Psoas muscle (tissue), 8 donors: ENCODE measurements at places on chromosomes 16 and 17. TPM values are rescaled to one million over a fixed set of nuclear protein-coding genes. Genes with fewer than 3 reads are reported as not detected.
A peak's percentile ranks its signal among the peaks of the same experiment; 100 is the strongest.

COX6A2 gene
- total RNA-seq, result 1,221 TPM

DNA sequence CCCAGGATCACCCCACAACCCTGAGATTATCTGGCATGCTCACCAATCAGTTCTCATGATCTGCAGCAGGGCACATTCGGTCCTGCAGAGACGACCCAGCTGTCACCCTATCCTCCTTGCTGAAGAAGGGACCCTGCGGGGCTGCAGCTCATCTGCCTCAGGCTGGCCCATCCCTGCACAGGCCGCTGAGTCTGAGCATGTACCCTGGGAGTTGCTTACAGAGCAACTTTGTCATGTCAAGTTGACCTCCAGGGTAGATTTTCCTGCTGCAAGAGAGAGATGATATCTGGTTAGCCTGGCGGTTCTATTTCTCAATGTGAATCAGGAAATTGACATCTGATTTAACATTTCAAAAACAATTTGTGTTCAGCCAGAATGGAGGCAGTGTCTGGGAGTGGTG is 36.0 kb upstream of the ADCY9 start:
- no peak for DNase-seq

DNA sequence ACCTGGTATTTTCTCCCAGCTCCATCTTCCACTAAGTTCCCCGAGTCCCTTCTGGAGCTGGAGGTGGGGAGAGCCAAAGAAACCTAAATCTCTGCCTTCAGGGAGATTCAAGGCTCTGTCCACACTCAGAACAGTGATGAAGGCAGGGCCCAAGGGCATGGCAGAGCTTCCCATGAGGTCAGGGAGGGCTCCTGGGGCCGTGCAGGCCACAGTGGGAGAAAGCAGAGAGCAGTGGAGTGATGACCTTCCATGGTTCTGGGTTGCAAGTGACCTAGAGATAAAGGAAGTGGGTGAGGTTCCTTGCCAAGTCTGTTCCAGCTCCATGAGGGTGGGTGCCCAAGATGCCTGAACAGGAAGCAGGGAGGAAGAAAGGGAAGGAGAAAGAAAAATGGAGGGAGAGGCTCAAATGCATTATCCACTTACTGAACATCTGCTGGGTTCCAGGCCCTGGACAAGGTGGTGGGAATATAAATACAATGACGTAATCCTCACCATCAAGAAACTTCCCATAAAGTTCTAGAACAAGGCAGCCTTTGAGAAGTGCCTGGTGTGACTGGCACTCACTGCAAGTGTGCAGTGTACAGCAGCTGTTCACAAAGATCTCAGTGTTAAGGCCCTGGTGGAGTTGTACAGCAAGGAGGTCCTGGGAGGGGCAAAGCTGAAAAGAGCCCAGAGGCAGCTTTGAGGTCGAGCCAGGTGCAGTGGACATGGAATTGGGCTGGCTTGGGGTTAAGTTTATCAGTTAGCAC is 13.3 kb downstream of the TBKBP1 start:
- no peak for DNase-seq

DNA sequence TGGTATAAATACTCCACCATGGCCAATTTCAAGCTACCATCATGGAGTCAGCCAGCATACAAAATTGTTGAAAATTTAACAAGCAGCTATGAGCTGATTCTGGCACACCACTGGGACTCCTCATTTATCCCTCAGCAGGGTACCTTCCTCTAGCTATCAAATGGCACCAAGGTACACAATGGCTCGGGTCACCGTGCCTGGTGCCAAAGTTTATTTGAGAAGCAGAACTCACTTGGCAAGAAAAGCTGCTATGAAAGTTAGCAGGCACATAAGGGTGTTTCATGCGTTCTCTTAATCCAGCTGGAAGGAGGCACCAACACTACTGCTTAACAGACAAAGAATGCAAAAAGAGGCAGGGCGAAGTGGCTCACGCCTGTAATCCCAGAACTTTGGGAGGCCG is 51.6 kb downstream of the IKZF3 start:
- no peak for DNase-seq

DNA sequence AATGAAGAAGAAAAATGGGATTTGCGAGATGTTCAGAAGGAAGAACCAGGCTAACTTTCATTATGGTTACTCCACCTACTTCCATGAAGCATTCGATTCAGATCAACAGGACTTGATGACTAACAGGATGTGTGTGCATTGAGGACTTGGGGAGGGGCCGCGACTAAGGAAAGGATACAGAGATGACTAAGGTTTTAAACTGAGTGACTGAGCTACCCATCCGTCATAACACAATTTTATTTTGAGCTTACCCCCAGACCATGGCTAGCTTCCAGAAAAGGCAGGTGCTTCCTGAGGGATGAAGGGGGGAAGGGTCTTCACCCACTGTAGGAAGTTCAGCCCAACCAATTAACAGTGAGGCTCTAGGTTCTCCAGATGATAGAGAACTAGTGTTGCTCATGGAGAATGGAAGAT is 2.5 kb upstream of the CDYL2 start:
- DNase-seq, result no peak

KRTAP9-4 gene
- not detected for total RNA-seq

TMEM100 gene
- total RNA-seq, result 8.2 TPM

- DNase-seq, result no peak
Measured at GRCh38 chr17:50440172-50440837, 14.3 kb downstream of the ACSF2 start.

DLX4 gene
- total RNA-seq, result not detected

KRT32 gene
- total RNA-seq, result 0.15 TPM

GRCh38 chr16:81652798-81653505 is 126.1 kb upstream of the PLCG2 start:
- DNase-seq, result no peak

CDR2L gene
- total RNA-seq, result 3.4 TPM

GRCh38 chr16:68367030-68367429 is 56.2 kb downstream of the PRMT7 start:
- DNase-seq, result no peak

GRCh38 chr17:63634163-63634562 is 11.9 kb downstream of the MAP3K3 start:
- no peak for DNase-seq

- peak; percentile 81 for DNase-seq
Measured at GRCh38 chr17:40319651-40320540, 10.9 kb downstream of the RARA start.

DNA sequence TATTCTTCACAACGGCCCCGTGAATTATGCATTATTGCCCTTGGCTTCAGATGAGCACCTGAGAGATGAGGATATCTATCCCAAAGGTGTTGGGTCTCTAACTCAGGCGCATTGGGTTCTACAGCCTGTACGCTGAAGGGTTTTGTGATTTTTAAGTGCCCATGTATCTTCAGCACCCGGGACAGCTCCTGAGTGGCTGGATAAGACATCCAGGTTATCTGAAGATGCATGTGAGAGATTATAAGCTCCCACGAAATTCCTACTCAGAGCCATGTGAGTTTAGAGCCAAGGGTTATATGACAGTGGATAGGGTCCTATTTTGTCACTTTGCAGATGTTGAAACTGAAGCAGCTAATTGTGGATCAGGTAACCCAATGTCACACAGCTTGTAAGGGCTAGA is 612.3 kb upstream of the EEF2KMT start:
- DNase-seq, result no peak

DNA sequence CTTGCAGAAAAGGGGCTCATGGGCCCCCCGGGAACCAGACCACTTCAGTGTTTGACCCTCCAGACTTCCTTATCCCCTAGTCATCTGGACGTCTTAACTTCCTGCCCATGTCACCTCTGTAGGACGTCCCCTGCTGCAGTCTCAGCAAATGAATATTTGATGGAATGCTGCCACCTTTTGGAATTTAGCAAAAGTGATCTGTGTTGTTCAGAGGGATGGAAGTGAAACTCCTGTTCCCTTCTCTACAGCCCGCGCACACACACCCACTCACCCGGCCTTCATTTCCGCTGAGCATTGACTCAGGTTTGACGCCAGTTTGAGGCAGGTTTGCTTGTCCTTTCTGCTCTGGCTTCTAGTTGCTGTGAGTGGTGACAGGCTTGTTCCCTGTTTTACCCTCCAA is 507.2 kb upstream of the EEF2KMT start:
- no peak for DNase-seq

LGALS9B gene
- total RNA-seq, result not detected

GRCh38 chr16:4612474-4612931 is 2.2 kb downstream of the UBALD1 start:
- DNase-seq, result no peak

GGT6 gene
- not detected for total RNA-seq

- DNase-seq, result no peak
Measured at GRCh38 chr16:63813862-63814261, 1308.0 kb downstream of the CDH11 start.

CEP295NL gene
- 0.52 TPM for total RNA-seq

DNA sequence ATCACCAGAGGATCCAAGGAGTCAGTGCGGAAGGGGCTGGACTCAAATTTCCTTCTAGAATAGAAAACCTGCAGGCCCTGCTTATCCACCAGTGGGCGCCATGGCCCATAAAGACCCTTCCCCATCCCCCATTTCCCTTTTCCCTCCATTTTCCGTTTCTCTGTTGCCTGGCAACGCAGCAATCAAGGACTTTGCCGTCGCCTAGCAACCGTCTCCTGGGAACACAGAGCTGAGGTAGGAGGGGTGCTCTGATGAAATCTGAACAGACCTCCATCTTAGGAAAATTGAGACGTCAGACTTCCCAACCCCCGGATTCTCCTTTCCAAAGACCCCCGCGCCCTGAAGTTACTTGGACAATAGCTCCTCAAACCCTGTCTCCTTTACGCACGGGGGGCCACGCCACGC is 5.7 kb downstream of the DLG4 start:
- peak; percentile 86 for DNase-seq

TBC1D3E gene
- not detected for total RNA-seq

DNA sequence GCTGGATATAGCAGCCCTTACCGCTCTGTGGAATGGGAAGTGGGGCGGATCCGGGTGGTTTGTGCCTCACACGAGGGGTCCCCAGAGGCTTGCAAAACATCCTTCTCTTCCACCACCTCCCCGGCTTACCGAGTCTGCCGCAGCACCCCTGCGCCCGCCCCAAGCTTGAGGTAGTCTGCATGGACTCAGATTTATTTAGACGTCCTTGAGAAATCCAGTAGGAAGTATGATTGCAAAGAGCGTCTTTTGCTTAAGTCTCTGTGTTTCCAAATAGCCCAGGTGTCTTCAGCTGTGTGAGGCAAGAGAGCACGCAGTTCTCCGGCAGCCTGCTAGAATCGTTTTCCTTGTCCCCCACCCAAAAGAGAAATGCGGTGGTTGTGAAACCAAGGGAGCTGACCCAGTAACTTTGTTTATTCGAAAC is 2.4 kb downstream of the KIAA0513 start:
- no peak for DNase-seq

DNA sequence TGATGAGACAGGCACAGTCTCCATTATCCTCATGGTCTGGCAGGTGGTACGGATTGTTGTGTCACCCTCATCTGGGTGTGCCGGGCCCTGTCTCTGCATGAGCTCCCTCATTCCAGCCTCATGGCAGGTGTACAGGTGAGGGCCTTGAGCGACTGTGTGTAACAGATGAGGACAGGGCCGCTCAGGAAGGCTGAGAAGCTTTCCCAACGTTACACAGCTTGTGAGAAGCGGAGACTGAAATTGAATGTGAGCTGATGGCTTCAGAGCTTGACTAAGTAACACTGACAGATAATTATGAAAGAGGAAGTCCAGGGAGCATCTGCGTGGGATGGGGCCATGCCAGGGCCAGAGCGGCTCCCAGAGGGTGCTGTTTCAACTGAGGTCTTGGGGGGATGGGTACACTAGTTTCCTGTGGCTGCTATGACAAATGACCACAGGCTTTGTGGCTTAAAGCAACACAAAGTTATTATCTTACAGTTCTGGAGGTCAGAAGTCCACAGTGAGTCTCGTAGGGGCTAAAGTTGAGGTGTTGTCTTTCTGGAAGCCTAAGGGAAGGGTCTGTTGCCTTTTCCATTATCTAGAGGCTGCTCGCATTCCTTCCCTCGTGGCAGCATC is 36.7 kb downstream of the CMIP start:
- DNase-seq, result peak; percentile 75

TELO2 gene
- total RNA-seq, result 21.7 TPM

DNA sequence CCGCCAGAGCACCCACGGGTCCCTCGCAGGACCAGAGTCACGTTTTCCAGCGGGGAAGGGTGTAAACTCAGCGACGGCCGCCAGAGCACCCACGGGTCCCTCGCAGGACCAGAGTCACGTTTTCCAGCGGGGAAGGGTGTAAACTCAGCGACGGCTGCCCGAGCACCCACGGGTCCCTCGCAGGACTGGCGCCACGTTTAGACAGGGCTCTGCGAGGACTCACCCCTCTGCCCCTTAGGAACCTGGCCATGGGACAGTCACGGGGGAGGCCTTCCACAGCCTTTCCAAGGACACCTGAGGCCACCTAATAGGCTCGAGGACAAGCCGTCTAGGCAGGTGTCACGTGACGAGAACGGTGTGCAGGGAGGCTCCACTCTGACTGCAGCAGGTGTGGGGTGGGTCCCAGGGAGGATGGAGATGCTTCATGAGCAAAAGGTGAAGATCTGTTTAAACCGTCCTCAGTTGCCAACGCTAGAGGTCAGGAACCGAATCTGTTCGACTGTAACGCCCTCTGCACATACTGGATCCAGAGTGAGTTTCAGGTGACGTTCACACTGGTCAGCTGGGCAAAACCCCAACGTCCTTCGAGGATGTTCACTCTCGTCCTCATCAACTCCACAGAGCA is 48.0 kb upstream of the METRNL start:
- DNase-seq, result no peak

CES5A gene
- total RNA-seq, result not detected
